ENCODE measurements at places on chromosomes 12 and 14.

DNA sequence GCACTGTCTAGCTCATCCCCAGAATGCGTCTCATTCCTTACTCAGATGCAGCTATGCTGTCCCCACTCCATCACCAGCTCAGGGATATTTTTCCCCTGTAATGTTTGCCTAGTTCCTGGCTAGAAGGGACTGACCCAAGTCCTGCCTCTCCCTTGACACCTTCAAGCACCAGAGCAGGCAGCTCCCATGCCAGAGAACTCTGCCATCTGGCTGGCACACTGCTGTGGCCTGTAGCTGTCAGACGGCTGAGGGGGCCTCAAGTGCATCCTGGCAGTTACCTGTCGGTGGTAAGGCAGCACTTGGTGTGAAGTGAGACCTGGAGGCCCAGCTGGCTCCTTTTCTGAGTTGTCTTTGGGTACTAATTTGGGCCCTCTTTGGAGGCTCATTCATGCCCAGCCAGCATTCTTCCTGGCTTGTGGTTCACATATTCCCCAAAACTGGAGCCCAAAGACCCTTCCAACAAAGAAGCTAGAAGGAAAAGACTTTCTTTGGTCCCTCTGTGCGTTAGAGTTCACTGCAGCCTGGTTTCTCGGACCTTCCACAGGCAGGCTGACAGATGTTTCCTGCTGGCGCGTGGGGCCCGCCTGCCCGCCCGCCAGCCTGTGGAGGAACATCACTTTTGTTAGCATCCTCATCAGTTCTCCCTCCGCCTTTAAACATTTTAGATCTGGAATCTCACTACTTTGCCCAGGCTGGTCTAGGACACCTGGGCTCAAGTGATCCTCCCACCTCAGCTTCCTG lies 33.0 kb downstream of the RNF34 start:
- DNase-seq: no peak

DNA sequence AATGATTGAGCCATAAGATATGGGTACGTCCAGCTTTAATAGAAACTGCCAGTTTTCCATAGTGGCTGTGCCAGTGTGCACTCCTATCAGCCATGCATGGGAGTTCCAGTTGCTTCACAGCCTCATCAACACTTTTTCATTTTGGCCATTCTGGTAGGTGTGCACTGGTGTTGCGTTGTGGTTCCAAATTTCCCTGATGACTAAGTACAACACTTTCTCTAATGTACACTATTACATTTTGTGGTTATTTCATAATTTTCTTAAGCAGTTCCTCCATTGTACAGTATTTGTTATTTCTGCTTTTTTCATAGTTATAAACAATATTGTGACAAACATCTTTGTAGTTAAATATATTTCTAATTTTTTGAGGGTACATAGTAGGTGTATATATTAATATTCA lies 21.5 kb upstream of the OAS1 start:
- peak; percentile 31 for DNase-seq

- DNase-seq: no peak
Measured at GRCh38 chr14:55170526-55170925, 20.9 kb downstream of the DLGAP5 start.

GRCh38 chr12:121568518-121568917 lies 12.3 kb downstream of the KDM2B start:
- DNase-seq: no peak

DNA sequence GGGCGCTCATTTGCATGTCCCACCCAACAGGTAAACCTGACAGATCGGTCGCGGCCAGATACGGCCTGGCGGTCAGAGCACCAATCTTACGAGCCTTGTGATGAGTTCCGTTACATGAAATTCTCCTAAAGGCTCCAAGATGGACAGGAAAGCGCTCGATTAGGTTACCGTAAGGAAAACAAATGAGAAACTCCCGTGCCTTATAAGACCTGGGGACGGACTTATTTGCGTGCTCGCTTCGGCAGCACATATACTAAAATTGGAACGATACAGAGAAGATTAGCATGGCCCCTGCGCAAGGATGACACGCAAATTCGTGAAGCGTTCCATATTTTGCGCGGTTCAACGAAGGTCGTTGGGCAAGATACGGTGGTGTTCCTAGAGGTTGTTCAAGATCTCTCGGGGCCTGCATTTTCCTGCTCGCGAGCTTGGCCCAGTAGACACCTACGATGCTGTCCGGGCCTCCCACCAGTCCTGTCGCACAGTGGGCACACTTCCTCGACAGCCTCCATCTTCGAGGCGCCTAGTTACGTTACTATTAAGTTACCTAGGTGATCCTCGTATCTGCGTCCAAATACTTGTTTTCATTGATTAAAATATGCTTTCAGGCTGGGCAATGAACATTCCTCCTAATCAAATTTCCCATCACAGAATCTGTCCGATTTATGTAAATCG lies at the start of gene RNU6-7:
RNU6-7 (plus strand) TSS at position 230 of the 675 bp plus-strand sequence.
- peak; percentile 5 for DNase-seq

DNA sequence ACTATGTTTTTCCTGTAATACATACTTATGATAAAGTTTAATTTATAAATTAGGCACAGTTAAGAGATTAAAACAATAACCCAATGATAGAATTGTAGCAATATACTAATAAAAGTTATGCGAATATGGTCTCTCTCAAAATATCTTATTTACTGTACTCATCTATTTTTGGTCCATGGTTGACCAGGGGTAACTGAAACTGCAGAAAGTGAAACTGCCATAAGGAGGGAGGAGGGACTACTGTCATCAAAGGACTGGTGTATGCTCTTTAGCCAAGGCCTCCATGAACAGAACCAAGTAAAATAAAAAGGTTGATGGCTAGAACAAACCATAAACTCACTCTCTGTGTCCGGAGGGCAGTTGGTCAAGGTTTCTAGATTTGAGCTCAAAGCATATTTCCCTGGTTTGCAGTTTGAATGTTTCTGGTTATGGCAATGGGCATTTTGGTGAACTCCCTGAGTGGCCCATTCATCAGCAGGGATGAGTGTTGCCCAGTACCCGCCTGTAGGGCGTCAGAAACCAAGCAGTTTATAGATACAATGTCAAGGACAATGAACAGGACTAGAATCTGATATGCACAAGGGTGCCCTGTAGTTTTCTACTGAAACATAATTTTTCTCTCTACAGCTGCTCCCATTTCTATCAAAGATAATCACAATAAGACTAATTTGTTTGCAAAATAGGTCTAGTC lies 19.8 kb downstream of the LEMD3 start:
- no peak for DNase-seq

- DNase-seq: no peak
Measured at GRCh38 chr12:65606008-65606766, 218.1 kb upstream of the HMGA2 start.

GRCh38 chr14:61695695-61696527 lies 598 bp downstream of the HIF1A start:
- peak; percentile 66 for DNase-seq

GRCh38 chr14:91998667-91999570 lies 40.9 kb downstream of the TRIP11 start:
- no peak for DNase-seq

DNA sequence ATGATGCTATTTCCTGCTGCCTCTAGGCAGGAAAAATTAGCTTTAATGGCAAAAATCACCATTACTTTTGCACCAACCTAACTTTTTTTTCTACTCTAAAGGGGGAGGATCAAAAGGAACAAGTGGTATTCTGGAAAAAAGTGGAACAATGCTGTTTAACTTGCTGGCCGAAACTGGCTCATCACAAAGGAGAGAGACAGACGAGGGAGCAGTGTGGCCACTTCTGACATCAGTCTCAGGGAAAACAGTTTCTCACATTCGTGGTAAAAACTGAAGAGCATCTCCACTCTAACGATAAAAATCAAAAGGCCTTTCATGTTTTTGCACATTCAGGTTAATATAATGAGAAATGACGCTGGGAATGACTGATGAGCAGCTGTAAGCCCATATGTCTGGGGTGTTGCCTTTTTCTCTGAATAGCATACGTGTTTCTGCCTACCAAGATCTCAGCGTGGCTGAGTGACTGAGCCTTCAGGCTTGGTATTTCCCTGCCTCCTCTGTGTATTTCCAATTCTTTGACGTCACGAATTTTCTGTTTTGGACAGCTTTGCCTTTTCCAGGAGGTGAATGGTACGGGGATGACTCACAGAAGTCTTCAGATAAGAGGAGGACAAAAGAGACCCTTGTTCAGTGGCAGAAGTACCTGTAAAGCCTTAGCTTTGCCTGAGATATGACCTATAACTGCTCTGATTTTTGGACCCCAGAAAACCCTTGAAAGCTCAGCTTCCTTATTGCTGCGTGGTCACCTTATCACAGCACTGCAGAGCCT lies 358.8 kb downstream of the GLT1D1 start:
- no peak for DNase-seq

- DNase-seq: no peak
Measured at GRCh38 chr12:13258197-13258596, 61.7 kb downstream of the EMP1 start.

DNA sequence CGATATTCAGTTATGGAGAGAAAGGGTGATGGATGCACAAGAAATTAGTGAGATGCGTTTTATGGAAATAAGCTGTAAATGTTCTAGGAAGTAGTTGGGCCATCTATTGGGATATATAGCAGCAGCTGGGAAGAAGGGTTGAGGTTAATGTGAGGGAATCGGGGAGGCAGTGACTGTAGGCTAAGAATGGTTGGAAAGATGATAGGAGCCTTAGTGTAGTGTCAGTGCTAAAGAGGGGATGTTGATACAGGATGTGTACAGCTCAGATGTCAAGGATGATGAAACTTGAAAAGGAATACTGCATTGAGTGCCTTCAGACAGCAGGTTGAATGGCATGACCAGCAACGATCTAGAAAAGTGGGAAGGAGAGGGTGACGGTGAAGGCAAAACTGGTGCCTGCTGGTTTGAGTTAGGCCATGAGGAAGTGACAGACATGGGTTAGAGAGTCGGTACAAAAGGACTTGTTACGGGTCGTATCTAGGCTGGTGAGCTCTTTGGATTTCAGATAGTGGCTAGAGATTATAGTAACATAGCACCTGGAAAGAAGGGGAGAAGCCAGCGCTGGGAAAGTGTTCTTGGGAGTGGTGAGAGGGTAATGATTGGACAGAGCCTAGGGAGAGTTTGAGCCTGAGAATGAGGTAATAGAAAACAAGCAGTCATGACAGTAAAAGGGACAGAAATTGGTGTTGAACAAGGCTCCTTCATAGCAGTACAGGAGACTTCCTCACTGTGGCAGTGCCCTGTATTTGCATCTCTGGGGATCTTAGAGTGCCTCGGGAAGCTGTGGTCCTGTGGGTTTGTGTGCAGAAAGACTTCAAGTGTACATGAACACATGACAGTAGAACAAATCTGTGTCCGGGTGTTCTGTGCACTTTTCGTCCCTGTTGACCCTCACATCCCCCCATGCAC lies 9.6 kb downstream of the MARS1 start:
- DNase-seq: no peak

GRCh38 chr12:104263026-104263425 lies 40.5 kb upstream of the EID3 start:
- peak; percentile 16 for DNase-seq

GRCh38 chr14:31170411-31170810 lies 37.2 kb downstream of the HECTD1 start:
- no peak for DNase-seq

GRCh38 chr12:110809149-110809548 lies 37.6 kb upstream of the CCDC63 start:
- peak; percentile 11 for DNase-seq

GRCh38 chr12:51023625-51024382 lies 2.4 kb downstream of the SLC11A2 start:
- peak; percentile 15 for DNase-seq

- DNase-seq: no peak
Measured at GRCh38 chr14:69363055-69363454, 35.0 kb downstream of the ERH start.

- no peak for DNase-seq
Measured at GRCh38 chr12:50415899-50416479, 15.3 kb downstream of the LARP4 start.

DNA sequence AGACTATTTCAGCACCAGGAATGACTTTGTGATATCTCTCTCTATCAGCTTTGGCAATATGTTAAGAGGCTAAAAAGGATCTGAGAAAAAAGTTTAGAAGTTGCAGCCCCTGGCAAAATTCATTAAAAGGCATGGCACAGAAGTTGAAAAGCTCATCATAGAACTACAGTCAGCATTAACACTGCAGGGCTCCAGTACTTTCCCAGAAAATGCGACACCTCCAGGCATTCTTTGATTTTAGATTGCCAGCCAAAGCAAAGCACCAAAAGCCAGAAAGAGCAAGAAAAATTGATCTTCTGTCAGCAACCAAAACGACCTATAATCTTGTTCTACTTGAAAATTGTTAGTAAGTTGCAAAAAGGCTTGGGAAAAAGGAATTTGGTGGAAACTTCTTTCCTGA lies 713.5 kb downstream of the FSCB start:
- no peak for DNase-seq

- DNase-seq: no peak
Measured at GRCh38 chr14:52078721-52079120, 9.9 kb upstream of the NID2 start.

DNA sequence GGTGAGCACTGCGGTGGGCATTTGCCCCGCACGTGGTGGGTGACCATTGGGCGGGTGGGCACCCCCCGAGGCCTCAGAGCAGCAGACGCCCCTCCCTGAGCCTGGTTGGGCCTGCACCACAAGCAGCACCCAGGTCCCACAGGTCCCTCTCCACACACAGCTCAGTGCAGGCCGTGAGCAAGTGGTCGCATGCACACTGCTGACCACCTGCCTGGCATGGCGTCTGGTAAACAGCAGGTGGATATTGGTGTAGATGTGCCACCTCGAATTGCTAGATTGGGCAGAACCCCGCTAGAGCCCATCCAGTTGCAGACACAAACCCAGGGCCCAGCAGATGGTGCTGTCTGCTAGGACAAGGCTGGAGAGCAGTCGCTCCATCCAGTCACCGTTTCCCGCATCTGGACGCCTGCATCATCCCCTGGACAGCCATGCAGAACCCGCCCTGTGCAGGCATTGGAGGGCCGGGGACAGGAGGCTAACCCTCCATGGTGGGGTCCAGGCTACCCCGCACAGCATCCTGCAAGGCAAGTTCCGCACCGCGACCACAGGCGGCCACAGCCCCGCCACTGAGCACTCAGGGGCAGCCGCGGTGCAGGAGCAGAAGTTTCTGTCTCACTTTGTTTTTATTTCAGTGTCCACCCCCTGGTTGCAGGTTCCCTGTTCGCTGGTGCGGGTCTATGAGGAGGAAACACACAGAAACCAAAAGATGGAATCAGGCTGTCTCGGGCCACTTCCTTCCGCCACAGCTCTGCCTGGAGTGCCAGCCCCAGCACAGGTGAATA lies 45.6 kb upstream of the RIMBP2 start:
- DNase-seq: peak; percentile 77

DNA sequence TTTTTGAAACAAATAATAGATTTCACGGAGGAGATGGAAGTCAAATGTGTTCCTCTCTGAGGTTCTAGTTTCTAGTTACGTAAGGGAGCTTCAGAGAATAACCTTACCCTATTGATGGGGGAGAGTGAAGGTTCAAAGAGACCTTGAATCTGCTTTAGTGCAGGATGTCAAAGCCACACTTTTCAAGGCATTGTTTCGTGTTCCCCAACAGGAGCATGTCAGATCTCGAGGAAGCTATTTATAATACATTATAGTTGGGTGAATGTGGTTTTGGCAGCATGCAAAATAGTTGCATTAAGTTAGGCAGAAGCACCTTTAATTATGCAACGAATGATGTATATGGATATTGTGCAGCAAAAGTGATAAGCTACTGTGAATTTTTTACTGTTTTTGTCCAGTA lies 614.9 kb downstream of the SLC16A7 start:
- DNase-seq: no peak

Measured in suppressor macrophage (primary cell).